ENCODE measurements at places on chromosomes 5 and 9.
A peak's percentile ranks its signal among the peaks of the same experiment; 100 is the strongest.

- no peak for DNase-seq
Measured at GRCh38 chr5:104199771-104200170, 637.2 kb upstream of the NUDT12 start.

DNA sequence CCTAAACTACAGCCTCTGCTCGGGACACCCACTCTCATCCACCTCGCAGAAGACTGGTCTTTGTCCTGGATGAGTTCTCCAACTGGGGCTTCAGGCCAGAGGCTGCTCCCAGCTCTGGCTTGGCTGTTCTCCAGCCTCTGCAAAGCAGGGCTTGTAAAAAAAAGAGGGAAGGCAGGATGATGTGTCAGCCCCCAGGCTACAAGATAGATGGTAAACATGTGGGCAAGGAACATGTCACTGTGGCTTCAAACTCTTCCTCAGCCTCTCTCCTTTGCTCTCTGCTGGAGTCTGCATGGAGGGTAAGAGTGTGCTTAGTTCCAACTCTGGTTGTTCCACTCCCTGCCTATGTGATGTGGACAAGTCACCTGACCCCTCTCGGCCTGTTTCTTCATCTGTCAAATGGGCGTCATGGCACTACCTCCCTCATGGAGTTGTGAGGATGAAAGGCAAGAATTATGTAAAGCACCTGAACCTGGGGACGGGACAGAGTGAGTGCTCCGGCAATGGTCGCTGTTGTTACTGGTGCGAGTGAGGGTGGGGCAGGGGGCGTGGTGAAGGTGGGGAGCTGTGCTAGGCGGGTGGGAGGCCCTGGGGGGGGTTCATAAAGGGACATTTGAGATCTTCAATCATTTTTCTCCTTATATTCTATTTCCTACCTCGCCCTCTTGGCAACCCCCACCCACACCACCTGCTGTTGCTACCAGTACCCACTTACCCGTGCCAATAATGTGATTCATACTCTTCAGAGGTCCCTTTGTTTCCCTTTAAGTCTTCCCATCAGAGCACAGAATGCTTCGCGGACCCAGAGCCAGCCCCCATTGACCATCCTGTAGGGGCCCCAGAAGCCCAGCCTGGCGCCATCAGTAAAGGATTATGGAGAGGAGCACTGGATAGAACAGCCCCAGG is 6.8 kb upstream of the ZNF79 start:
- no peak for DNase-seq

- DNase-seq: no peak
Measured at GRCh38 chr5:141392429-141393198, at the start of gene PCDHGA8. TSS of gene PCDHGA8 (plus strand) at chr5:141392633. CDS start at chr5:141392814, 181 bp downstream.

GRCh38 chr5:143920772-143921171 is 108.8 kb downstream of the HMHB1 start:
- no peak for DNase-seq

DNA sequence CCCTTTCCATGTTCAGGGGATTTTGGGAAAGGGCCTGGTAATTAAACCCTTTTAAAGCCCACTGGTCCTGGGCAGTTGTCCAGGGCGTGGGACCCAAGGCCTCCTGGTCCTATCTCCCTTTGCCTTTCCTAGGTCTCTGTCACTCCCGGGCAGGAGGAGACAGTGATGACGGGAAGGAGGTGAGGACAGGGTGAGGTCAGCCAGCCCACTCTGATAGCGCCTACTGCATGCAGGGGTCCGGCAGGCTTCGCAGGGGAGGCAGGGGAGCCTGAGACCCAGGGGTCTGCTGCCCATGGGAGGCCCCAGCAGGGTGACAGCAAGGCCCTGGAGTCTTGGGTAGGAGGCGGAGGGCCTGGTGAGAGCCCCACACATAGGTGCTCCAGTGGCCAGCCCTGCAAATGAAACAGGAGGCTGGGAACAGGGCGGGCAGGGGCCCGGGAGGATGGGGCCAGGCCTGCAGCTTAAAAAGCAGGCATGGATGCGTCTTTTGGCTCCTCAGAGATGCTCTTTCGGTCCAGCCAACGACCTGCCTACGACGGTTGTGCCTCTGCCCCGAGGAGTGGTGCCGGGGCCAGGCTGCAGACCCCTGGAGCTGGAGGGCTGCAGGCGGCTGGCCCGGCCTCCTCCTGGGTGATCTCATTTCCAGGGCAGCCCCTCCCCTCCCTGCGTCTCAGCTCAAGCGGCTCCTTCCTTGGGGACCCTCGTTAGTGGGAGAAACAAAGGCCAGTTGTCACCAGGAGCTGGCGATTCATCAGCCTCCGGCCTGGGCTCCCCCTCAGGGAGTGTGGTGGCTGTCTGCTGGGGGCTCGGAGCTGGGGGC is 6.7 kb upstream of the RXRA start:
- DNase-seq: no peak

DNA sequence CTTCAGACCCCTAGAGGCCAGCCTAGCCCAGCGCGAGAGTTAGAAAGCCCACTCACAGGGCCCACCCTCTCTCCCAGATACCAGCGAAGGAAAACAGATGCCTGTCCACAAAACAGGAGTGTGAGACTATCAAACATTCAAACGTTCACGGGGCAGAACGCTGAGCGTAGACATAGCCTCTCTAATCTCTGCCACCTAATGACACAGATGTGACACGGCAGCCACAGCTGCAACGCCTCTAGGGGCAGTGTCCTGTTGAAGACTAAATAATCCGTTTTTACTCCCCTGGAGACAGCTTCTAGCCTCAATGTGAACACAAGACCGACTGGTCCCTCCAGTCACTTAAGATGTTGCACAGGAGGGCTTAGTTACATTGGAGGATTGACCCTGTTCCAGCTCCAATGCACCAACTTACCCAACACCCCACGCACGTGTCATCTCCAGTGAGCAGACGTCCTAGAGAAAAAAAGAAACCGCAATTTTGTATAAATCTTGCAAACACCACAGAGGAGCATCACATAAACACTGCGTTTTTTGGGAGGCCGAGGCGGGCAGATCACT is 14.3 kb downstream of the DIPK1B start:
- DNase-seq: no peak

- no peak for DNase-seq
Measured at GRCh38 chr5:140196115-140196814, 21.3 kb downstream of the CYSTM1 start.

DNA sequence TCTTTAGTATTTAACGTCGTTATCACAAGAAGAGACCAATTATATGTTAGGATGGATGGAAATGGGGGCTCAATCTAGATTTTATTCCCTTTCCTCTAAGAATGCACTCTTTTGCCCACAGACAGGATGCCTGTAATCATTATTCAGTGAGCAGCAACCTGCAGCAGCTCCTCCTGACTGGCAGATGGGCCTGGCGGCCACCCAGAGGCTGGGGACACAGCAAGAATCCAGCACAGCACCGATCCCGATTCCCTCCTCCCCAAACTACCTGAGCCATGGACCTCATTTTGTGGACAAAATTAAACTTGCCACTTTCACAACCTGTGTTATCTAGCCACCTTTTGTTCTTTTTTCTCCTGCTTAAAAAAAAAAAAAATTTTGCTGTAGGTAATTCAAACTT is 101.0 kb downstream of the USP20 start:
- no peak for DNase-seq

- DNase-seq: no peak
Measured at GRCh38 chr9:106983346-106983745, 120.4 kb downstream of the ZNF462 start.

GRCh38 chr5:159252195-159252594 is 10.9 kb upstream of the UBLCP1 start:
- DNase-seq: no peak

GRCh38 chr5:42950456-42951292 is 89.4 kb downstream of the ANXA2R start:
- DNase-seq: peak; percentile 59

DNA sequence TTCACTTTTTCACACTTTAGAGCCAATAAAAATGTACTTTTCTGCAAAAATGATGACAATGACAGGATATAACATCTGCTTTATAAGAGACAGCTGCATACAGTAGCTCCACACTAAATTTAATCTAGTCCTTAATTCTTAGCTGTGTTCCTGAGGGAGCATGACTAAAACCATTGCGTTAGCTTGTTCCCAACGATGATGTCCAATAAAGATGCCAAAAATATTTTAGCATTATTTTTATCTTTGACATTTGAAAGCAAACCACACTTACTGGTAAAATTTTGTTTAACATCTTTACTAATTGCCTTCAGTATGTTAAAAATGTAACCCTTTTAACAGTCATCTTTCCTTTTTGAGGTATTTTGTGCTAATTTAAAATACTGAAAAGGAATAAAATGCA is 382.7 kb downstream of the CHSY3 start:
- no peak for DNase-seq

DNA sequence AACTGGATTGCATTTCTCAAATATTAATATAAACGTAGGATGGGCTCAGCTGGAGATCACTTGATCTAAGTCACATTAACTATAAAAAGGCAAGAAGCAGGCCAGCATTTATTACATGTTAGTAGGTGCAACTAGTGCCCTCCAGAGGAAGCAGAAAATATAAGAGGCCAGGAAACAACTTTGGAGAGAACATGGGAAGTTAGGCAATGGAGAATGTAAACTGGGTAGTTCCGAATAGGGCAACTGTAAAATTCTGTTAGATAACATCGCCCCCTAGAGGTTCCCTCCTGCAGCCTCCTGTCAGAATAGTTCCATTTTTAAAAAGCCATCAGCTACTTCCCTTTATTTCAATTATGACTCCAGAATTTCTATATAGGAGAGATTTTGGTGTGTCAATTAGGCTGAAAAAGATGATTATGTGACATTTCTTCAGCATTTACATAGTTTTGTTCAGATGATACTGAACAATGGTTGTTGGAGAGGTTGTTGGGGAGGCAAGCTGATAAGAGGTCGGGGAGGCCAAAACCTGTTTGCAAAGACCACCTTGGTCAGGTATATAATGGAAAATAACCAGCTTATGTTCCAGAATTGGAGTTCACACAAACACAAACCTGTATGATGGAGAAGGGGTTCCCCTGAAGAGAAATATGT is 22.4 kb downstream of the CCL28 start:
- peak; percentile 34 for DNase-seq

DNA sequence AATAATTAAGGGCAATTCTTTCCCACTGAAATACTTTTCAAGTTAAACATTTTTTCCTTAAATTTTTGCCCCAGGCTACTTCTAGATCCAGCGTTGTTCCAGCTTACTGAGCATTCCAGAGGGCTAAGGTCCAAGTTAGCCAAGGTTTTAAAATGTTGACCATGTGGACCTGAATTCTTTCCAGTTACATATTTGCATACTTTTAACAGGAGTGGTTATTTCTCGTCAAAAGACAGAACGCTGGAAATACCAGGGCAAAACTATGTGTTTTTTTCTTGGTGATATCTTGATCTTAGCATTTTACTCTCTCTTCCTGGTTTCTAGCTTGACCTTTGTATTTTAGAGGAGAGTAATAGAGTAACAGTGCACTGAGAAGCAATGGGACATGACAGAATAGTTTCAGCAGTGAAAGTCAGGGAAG is 32.8 kb downstream of the TMC1 start:
- DNase-seq: no peak

DNA sequence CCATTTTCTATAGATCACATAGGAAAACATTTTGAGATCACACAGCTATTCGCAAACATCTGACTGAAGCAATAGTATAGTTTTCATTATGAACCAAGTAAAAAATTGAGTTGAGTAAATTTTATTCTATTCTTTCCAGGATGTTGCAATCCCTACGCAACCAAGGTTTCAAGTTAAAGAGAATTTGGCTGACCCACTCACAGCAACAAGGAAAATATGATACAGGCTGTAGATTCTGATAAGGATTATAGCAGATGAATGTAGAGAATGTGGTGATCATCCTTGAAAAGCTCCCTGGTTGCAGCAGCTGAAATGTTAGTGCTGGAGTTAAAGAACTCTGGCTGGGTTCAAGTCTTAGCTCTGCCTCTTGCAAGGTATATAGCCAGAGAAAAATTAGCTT is 4.7 kb downstream of the ABCA1 start:
- no peak for DNase-seq

GRCh38 chr5:9263656-9264055 is 282.2 kb downstream of the SEMA5A start:
- DNase-seq: no peak

GRCh38 chr5:77400645-77401044 is 91.5 kb downstream of the WDR41 start:
- no peak for DNase-seq

DNA sequence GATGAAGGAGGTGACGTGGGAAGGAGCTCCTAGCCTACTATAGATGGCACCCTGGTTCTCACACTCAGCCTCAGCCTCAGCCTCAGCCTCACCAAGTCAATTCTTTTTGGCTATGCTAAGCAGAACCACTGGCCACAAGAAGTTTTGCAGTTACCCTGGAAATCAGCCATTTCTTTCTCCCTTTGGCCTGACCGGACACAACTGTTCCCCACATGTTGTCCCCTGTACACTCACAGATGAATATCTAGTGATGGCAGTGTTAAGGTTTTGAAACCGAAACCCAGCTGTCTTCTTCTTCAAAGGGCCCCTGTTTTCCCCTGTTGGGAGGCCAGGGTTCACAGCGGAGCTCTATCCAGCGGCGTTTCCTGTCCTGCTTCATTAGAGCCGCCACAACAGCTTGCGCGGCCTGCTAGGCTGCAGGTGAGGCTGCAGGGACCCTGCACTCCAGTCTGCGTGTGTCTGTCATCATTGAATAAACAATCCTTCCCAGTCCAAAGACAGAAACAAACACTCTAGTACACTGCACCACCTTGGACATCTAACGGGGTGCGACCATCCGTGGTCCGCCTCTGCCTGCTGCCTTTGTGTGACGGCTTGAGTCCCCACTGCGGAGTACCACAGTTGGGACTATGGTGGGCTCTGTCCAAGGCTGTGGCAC is 250.5 kb downstream of the DENND1A start:
- DNase-seq: peak; percentile 23

DNA sequence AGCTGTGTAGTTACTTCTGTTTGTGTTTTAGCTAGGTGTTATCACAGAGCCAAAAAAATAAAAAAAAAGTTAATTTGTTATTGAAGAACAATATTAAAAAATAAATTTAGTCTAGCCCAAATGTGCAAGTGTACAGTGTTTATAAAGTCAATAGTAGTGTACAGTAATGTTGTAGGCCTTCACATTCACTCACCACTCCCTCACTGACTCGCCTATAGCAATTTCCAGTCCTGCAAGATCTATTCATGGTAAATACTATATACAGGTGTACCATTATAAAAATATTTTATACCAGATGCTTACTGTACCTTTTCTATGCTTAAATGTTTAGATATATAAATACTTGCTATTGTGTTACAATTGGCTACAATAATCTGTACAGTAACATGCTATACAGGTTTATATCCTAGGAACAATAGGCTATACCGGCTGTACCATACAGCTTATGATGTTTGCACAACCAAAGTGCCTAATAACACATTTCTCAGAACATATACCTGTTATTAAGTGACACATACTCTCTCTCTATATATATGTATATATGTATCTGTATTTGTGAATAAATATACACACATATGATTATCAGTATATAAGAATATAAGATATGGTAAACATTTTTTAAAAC is 341.4 kb upstream of the EDIL3 start:
- DNase-seq: no peak

DNA sequence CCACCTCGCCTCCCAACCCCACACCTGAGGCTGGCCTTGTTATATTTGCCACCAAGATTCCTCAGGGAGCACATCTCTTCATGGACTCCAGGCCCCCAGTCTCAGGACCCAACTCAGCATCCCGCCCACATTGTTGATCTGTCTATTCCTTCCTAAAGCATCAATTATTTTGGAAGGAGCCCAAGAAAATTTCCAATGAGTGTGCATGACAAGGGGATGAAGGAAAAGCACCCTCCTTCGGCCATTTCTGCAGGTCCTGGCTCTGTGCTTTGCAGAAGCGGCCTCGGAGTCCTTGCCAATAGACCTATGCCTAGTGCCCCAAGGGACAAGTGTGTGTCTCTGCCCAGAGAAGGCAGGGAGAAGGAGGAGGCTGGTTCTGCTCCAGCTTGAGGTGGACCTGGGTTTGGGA is 273.2 kb downstream of the GADD45G start:
- no peak for DNase-seq

- no peak for DNase-seq
Measured at GRCh38 chr5:38197118-38197517, 61.2 kb upstream of the EGFLAM start.

Measured in stimulated activated naive B cell treated with anti-CD40 and anti-IgM and Interleukin-4, amounts not matched to agents 10 μg/mL and 1 μg/mL and 100 μg/mL, for 72 hours (primary cell).